ENCODE measurements at places on chromosomes 5 and 9.

- DNase-seq = no peak
Measured at GRCh38 chr5:177537389-177538361, 16.7 kb downstream of the FAM193B start.

DNA sequence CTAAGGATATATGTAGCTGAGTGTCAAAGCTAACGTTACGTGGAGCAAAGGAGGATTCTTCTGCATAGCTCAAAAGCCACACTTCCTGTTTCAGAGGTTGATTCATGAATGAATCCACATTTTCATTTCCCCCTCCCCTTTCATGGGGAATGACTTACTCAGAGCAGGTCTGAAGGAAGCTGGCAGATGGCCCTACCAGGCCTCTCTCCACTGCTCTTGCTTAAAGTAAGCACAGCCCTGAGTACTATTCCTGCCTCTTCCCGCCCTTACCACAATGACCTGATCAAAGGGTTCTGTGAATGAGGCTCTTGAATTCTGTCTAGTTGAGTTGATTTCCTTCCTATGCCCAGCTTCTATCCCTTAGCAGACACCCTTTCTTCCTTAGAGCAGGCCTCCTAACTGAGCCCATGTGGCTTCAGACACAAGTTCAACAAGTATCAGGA lies 6.3 kb downstream of the IGIP start:
- DNase-seq = no peak

DNA sequence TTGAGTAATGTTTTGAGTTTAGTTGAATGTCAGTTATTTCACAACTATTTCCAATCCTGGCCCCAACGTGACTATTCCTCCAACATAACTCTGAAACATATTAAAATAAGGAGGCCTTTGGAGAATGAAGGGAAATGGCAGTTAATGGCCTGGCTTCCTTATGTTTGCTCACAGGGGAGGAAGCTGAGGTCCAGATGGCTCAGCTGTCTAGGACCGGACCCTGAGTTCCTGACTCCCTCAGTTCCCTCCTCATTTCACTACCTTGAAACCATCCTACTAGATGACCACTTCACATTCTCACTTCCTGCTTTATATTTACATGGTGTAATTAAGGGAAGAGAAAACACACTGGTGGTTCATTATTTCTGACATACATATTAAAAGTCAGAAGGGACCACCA lies 6.6 kb downstream of the OTULINL start:
- DNase-seq = no peak

DNA sequence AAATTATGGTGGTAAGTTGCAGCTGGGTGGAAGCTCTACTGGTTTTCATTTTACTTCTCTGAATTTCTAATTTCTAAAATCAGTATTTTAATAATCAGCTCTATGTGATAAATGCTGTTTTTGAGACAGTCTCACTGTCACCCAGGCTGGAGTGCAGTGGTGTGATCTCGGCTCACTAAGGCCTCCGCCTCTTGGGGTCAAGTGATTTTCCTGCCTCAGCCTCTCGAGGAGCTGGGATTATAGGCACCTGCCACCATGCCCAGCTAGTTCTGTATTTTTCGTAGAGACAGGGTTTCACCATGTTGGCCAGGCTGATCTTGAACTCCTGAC lies 1.5 kb upstream of the RALGDS start:
- no peak for DNase-seq

GRCh38 chr5:179306191-179307012 lies 38.9 kb downstream of the ADAMTS2 start:
- no peak for DNase-seq

DNA sequence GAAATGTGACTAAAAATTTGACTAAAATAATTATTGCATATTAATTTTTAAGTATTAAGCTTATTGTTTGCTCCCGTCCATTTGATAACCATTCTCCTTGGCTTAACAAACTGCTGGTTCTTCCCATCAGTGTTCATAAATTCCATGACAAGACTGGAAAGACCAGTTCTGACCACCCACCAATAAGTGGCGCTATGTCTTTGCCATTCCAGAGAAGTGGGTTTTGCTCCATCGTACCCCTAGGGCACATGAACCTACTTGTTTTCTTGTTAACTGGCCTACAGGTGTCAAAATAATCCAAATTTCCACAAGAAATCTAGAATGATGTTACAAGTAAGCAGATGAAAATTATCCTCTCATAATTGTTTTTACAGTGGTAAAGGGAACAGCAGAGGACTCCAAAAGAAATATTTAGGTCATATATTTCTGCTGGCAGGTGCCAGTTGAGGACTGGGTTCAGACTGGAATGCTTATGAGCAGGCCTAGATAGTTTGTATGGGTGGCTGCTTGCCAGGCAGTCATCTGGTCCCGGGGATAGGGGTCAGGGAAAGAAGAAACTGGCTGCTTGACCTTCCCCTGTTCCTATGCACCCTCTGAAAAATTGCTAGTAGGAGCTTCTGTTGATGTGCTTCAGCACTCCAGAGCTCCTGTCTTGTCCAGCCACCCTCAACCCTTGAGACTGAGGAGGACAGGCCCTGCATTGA lies 283.1 kb upstream of the ADAMTSL1 start:
- DNase-seq = no peak

- DNase-seq = no peak
Measured at GRCh38 chr9:110106661-110107060, 101.3 kb downstream of the C9orf152 start.

DNA sequence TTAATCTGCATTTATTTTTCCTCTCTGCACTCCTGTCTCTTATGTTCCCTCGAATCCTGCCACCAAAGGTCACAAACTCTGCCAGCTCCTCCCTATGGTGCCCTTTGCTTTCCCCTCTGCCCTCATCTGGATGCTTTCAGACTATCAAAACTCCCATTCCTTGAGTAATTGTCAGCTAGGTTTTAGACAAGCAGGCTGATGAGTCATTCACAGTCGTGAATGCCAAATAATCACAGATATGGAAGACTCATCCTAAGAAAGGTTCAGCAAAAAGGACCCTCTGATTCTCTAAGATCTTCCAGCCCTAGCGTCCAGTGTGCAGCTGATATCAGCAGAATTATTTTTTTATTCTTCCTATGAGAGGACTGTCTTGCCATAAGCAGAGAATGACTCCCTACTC lies 104.5 kb upstream of the NUDT12 start:
- no peak for DNase-seq

DNA sequence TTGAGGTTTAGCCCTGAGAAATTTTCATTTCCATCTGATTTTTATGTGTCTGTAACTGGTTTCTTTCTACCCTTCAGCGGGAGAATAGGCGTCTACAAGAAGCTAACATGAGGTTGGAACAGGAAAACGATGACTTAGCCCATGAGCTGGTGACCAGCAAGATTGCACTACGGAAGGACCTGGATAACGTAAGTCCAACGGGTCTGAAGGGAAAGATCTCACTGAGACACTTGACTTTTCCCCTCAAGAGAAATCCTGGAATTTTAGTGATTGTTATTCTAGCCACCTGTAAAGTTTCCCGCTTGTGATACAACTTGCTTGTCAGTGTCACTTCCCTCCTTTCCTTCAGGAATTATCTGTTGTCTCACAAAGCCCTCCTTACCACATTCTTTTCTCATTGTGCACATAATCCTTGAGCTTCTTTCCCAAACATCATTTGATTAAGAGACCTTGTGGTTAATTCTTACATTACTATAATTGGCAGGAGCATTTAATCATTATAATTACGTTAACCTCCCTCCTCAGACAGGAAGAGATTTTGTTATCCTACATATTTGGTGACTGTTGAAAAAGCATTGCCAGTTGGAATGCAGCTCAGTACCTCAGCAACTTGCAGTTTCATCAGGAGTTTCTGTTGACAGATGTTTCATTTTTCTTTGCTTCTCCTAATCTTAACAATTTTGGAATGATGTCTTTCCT lies 56.9 kb downstream of the GPR21 start:
- no peak for DNase-seq
